ENCODE measurements at places on chromosomes 6 and 20.

DNA sequence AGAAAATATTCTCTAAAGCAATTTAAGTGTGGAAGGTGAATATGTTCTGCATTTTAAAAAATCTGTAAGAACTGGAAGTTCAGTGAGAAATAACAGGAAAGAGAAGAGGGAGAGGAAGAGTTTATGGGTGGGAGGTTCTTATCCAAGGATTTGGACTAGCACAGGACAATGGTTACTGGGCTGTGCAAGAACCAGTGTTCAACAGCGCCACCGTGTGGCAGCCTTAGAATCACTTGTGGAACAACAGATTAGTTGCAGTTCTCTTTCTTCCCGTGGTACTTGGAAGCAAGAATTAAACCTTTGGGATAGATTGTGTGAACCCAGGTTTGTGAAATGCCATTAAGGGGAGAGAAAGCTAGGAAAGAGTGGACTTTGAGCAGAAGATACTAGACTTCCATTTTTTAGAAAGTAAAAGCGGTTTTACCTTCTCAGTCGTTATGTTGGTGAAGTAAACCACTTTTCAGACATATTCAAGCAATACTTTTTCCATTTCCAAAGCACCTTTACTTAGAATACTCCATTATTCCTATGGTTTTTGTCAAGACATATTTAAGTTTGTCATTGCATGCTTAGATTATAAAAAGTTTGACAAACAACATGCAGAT is 436.7 kb downstream of the RNF144B start:
- DNase-seq: peak; percentile 11

- DNase-seq: no peak
Observed at GRCh38 chr20:21517566-21518277, 3.9 kb upstream of the NKX2-2 start.

GRCh38 chr6:92688342-92688741 is 731.0 kb downstream of the EPHA7 start:
- no peak for DNase-seq

GRCh38 chr6:129704708-129705107 is 5.3 kb downstream of the ARHGAP18 start:
- DNase-seq: no peak

DNA sequence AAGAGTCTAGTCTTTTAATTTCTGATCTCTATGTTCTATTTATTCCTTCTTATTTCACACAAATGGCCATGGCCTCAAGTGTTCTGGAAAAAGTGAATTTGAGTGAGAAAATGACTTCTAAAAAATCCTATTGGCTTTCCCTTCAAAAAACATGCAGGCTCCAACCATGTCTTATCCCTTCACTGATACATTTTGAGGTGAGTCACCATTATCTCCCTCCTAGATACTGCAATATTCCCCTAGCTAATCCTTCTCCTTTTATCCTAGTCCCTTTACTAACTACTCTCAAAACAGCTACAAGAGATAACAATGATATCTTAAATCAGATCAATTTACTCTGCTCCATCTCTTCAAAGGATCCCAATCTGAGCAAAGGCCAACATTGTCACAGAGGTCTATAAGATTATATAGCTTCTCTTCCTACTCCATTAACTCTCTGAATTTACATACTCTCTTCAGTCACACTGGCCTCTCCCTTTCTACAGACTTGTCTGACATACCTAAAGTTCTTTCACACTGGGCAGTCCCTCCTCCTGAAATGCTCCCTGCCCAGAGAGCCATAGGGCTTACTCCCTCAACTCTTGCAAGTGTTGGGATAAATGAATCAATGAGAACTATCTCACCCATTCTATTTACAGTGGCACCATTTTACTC is 129.2 kb downstream of the TENT5A start:
- no peak for DNase-seq

GRCh38 chr20:47789081-47789763 is 3.9 kb upstream of the SULF2 start:
- no peak for DNase-seq

- DNase-seq: no peak
Observed at GRCh38 chr6:129069006-129069405, 186.1 kb downstream of the LAMA2 start.

- no peak for DNase-seq
Observed at GRCh38 chr20:32190616-32191415, 16.7 kb downstream of the PLAGL2 start.

DNA sequence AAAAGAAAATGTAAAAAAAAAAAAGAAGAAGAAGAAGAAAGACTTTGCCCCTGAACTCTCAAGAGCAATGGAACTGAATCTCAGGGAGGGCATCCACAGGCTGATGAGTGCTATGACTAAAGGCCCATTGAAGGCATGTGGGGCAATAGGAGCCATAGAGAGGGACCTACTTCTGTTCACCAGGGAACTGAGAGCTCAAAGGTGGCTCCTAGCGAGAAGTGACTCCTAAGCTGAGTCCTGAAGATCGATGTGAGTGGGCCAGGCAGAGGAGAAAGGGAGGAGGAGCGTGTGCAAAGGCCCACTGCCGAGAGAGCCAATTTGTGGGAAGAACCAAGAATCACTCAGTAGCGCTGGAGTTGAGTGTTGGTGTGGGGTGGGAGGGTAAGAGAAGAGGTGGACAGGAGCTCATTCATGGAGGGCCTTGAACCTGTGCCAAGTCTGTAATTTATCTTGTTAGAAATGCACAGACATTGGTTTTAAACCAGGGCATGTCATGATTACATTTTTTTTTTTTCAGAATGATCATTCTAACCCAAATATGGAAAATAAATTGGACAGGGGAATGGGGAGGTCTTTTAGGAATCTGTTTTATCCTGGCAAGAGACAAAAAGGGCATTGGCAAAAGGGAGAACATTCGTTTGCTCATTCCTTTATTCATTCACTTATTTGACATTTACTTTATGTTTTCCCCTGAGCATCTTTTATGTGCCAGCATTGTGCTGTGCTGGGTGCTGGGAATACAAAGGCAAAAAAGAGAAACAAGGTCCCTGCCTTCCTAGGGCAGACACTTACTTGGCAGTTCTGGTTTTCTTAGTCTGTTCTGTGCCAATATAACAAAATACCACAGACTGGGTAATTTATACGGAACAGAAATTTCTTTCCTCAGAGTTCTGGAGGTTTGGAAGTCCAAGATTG is 67.4 kb upstream of the DSP start:
- DNase-seq: no peak

GRCh38 chr6:144053601-144054000 is 41.8 kb downstream of the SF3B5 start:
- DNase-seq: no peak

DNA sequence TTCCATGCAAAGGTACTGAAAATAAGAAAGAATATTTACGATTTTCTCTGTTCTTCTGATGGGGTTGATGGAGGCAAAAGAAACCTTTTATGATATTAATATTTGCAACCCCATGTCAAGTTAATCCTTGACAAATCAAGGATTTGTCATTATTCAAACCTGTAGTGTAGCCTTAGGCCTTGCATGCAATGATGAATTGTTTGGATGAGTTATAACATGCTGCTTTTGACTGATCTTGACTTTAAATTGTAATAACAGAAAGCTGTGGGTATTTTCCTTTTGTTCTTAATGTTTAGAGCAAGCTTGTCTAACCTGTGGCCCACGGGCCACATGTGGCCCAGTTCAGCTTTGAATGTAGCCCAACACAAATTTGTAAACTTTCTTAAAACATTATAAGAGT is 13.0 kb upstream of the BAG2 start:
- no peak for DNase-seq

DNA sequence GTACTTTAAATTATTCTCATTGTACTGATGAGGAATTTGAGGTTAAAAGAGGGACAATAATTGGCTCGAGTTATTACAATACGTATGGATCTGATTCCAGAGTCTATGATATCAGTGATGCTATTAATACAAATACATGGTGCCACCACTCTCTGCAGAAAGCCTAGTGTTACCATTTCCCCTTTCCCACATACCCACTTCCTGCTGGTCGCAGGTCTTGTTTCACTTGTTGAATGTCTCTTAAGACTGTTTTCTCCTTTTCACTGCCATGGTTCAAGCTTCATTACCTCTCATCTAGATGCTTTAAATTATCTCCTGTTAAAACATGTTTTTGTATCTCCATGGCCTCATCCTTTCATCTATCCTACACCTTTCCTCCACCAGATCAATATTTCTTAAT is 62.0 kb downstream of the FHL5 start:
- no peak for DNase-seq

DNA sequence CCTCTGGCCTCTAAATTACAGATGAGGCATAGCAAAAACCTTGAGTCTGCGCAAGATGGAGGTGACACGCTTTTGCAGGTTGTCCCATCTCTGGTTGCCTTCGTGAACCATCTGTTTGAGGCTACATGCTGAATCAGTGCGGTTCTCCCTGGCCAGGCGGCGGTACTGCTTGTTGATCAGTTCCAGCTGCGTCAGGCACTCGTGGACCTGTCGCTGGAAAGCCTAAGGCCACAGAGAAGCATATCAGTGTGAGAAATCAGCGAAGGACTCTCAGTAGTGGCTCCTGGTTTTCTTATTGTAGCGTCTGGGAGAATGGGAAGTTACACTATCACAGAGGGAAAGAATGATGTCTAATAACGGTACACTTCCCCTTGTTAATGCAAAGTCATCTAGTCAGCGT is 344.4 kb downstream of the ESR1 start:
- DNase-seq: no peak

- no peak for DNase-seq
Observed at GRCh38 chr6:32151863-32152768, at the start of gene PRRT1. TSS of gene PRRT1 (minus strand) at chr6:32151939. CDS start at chr6:32151827, 112 bp downstream.

DNA sequence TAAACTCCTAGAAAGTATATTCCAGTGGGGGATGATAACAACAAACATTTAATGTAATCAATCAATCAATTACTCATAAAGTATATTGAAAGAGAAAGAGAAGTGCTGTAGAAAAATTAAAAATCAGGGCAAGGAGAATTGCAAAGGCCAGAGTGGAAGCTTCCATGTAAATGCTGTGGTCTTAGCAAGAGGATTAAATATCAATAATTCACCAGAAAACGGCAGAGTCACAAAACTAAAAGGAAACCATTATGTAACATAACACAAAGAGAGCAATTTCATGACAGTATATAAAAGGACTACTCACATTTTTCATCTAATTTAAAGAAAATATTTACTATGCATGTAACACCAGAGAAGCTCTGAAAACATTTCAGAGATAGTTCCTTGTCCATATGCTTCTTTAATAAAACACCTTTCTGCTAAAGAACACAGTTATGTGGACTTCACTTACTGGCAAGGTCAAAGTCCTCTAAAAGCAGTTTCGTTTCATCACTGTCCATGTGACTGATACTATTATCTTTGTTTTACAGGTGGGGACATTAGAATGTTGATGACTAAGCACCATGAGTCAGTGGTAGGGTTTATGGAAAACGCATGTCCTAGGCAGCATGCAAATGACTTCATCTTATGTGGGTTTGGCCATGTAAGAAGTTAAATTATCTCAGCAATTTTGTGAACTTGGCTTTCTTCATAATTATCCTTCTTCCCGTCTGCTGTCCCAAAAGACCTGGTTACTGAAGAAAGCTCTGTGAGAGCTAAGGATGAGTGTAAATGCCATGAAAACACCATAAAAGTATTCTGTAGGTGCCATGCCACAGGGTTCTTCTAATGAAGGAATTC is 185.8 kb upstream of the TENT5A start:
- DNase-seq: peak; percentile 25

- DNase-seq: no peak
Observed at GRCh38 chr6:28789553-28790083, 134.2 kb downstream of the TRIM27 start.

DNA sequence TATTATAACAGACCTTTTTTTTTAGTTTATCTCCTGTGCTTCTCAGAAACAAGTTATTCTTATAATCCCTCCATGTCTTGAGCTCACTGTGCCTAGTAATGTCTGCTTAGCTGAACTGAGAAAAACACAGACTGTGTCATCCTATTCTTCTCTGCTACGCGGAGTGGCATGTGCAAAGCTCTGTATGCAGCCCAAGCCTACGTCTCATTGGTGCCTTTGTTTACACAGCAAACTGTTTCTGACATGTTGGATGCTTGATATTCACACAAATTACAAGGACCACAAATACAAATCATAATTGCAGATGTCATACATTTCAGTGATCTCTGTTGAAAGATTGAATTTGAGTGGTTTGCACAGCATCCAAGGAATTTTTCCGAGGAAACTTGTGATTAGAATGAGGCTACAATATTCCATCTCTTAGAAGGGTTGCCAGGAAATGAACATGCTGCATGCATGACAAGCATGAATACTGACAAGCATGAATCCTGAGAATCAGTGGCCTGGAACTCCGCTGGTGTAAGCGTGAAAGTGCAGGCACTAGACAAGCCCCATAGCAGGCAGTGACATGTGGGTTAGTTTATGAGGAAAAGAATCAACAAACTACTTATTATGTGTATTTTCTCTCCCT is 128.4 kb upstream of the SGK1 start:
- DNase-seq: no peak

DNA sequence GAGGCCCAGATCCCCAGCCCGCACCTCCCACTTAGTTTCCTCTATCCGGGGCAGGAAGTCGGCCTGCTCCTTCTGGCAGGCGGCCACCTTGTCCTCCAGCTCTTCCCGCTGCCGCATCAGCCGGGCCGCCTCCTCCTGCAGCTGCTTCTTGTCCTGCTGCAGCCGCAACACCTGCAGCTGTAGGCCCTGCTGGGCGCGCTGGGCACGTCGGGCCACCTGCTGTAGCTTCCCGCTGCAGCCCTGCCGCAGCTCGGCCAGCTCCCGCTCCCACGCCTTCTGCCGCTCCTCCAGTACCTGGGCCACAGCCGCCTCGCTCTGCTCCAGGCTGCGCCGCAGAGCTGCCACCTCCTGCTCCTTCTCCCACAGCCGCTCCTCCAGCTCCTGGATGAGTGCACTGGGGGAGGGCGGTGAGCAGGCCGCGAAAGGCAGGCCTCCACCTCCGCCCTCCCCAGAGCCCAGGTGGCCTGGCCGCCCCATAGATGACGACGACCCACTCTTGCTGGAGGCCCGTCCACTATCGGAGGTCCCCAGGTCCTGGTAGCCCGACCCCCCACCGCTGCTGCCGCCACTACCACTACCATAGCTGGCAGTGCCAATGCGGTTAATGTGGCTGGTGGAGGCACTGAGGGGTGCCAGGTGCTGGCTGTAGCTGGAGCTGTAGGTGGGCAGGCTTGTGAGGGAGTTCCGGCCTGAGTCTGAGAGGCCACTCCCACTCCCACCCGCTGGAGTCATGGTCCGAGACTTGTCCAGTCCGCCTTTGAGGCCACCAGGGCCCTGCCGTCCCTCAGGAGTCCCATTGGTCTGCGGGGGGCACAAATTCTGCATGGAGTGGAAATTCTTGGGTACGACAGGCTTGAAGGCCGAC is 6.0 kb upstream of the FASTKD5 start:
- DNase-seq: no peak

GRCh38 chr6:107806691-107807090 is 17.4 kb downstream of the SCML4 start:
- no peak for DNase-seq

DNA sequence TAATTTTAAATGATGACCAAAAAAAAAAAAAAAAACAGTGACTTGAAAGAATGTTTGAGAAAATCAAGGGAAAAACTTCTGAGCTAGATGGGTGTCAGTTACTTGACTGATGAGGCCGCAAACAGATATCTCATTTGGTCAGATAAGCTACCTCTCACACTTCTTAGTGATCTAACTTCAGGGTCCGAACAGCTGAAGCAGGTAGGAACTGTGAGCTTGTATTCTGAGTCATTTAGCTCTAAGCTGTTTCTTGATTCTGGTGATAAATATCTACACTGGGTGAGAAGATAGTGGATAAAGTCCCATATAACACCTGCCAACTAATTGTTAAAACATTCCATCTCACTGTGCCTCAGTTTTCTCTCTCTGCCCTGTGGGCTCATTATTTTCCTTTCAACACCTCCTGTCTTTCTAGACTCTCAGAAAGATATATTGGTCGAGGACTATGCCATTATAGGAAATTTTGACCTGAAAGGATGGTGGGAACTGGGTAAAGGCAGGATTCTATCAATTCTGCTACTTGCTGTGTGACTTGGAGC is 7.7 kb downstream of the KIF3B start:
- DNase-seq: no peak

GRCh38 chr6:151096691-151097606 is 142.8 kb upstream of the AKAP12 start:
- no peak for DNase-seq
